ENCODE measurements at places on chromosomes 7 and 10.

DNA sequence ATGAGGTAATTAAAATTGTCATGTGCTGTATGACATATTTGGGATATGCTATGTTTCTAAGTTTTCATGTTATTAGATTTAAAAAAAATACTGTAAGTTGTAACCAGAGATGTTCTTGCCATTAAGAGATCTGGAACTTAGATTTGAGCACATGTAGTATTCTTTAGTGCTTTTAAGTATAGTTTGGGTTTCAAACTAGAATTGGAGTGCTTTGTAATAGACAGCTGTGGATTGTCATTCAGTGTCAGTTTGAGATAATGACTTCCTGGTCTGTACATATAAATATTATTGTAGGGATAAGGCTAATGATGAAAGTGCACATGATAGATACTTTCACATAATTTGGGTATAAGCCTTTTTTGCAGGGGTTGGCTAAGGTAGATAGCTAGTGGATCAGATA lies 936.2 kb downstream of the CNTNAP2 start:
- no peak for DNase-seq

GRCh38 chr7:22663357-22663718 lies 63.7 kb upstream of the IL6 start:
- no peak for DNase-seq

- no peak for DNase-seq
Measured at GRCh38 chr7:77504951-77505350, 32.1 kb upstream of the PTPN12 start.

GRCh38 chr7:129240119-129240820 lies 15.4 kb downstream of the AHCYL2 start:
- no peak for DNase-seq

DNA sequence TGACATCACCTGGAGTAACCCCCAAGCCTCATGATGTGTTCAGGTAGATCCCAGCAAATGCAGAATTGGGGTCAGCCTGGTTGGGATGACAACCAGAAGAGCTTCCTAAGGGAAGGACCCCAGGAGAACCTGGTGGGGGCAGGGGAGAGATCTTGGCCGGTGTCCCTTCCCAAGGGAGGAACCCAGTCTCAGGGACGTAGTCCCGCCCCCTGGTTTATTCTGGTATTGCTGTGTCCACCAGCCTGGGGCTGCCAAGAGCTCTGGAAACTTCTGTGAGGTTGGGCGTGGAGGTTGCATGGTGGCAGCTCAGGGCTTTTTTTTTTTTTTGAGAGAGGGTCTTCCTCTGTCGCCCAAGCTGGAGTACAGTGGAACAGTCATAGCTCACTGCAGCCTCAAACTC lies 19.4 kb downstream of the GTF2IRD1 start:
- DNase-seq: no peak

DNA sequence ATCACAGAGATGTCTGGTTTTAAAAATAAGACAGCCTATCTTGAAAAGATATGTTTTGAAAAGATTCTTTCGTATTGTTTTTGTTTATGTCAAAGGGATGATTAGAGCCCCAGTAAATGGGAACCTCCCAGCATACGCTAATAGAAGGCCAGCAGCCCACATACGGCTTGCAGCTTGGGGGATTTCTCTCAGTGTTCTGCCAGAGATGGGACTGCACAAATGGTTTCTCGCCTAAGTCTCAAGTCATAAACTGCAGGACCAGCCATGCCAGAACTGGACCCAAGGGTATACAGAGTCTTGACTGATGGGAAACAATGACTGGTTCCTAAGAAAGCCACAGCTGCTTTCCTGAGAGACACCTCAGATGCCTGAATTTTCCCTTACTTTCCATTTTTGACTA lies 306.9 kb upstream of the DGKB start:
- DNase-seq: no peak

GRCh38 chr7:143361552-143362130 lies 872 bp downstream of the FAM131B start:
- no peak for DNase-seq

GRCh38 chr7:112204499-112205342 lies 1.5 kb downstream of the DOCK4 start:
- peak; percentile 53 for DNase-seq
